Activated gamma-delta T cell treated with anti-CD3 and anti-CD28 coated beads, Interleukin-2, amount 50 U/mL, for 16 hours (primary cell): ENCODE measurements at places on chromosomes 16 and 17.

GRCh38 chr16:89026121-89026612 lies 49.2 kb upstream of the CBFA2T3 start:
- DNase-seq = peak; percentile 52

DNA sequence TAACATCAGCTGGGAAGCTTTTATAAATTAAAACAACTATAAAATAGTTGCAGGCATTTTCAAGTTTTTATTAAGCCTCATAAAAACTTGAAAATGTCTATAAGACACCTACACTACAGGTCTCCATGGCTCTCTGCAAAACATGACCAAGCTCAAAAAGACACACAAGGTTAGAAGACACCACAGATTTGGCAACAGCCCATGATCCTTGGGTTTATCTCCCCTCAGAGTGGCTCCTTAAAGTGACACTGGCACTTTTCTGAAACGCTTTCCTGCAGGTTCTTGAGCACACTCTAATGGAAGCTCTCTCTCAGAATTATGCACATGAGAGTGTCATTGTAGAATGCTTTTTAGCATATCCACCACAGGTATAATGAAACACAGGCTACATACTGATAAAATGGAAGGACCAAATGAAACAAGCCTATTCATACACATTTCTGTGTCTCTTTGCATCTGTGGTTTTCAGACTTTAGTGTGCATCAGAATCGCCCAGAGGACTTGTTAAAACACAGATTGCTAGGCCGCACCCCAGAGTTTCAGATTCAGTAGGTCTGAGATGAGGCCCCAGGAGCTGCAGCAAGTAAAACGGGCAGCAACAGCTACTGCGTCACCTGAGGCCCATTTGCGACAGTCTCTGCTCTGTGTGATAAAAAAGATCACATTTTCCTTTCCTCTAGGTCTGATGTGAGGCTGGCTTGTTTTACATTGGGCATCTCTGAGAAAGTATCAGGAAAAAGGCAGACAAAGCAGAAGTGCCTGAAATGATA lies 75.0 kb upstream of the WSB1 start:
- DNase-seq = no peak

GRCh38 chr17:32880671-32881453 lies 3.9 kb upstream of the MYO1D start:
- no peak for DNase-seq

DNA sequence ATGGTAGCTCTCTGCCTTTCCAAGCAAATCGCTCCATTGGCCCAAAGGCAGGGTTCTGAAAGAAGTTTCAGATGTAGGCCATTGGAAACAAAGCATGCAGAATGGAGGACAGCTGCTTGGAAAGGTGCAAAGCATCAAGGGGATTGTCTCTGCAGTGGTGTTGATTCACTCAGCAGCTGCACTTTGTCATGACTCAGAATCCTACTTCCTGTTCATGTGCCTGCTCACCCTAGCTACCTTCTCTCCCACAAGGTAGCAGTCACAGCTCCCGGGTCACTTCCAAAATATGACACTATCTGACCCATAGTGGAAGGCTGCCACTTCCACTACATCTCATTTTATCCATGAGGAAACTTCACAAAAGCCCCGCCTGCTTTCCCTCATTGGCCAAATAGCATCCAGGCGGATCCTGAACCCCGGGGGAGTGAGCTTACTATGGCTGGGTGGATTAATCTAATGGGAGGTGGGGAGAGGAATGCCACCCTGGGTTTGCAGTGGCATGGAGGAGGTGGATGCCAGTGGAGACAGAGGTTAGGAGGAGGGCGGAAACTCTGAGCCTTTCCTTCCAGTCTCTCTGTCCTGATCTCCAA lies 74.7 kb upstream of the NKD1 start:
- no peak for DNase-seq

DNA sequence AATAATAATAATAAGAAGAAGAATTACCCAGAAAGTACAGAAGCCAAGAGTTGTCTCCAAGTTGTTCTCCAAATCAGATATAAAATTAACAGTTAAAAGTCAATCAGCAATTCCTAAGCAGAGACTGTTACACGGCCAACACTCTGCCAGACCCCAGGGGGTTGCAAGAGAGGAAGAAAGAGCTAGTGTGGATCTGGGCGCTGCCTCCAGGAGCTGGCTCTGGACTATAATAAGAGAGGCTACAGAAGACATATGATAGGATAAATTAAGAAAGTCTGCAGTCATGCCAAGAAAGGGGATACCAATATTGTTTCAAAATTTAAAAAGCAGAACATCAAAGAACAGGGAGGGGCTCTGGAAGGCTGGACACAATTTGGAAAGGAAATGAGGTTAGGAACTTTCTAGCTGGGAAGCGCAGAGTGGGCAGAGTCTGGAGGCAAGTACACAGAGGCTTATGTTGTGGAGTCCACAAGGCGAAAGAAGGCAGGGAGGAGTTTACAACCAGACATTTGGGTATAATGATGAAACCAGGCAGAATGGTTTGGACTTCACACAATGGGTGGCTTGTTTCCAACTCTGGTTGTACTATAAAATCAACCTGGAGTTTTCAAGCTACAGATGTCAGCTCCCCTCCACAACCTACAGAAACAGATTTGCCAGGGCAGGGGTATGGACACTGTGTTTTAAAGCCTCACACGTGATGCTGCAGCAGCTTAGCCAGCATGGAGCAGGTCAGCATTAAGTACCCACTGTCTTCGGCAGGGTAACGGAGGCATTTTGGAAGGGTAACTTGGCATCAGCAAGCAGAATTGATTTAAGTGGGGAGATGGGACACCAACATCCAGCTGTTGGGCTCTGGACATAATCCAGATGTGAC lies 49.4 kb downstream of the SLC39A11 start:
- no peak for DNase-seq

- DNase-seq = no peak
These were observed 3.9 kb downstream of the USP10 start for GRCh38 chr16:84703681-84704080.

DNA sequence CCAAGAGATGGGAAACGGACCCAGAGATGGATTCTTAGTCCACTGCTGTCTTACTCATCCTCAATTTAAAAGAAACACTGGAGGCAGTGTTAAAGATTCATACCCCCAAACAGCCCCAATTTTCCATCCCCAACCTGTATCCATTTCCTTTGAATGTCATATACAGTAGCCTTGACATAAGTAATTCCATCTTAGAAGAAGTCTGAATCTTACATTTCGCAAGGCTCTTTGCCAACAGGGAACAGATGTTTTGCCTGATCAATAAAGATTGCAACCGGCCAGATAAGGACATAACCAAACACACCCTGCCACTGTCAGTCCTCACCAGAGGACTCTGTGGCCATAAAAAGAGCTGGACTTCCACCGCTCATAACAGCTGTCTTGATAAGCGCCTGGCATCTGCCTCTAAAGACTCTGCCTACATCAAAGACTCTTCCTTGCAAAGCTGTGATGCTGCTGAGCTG lies 59.0 kb upstream of the MED9 start:
- DNase-seq = no peak

DNA sequence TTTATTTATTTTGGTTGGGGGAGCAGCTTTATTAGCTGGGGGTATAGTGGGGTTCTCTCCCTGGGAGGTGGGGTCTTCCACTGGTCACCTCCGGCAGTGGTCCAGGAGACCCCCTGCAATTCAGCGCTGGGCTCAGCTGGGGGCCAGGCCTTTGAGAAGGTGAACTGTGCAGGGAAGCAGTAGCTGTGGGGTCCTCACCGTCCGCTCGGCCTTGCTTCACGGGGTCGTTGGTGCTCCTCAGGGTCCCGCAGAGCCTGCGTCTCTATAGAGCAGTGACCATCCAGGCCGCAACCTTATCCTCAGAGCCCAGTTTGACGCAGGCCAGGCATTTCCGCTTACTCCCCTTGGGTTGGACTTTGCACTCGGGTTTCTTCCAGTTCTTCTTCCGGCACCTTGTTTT lies 1954.7 kb downstream of the TP53TG3F start:
- no peak for DNase-seq

DNA sequence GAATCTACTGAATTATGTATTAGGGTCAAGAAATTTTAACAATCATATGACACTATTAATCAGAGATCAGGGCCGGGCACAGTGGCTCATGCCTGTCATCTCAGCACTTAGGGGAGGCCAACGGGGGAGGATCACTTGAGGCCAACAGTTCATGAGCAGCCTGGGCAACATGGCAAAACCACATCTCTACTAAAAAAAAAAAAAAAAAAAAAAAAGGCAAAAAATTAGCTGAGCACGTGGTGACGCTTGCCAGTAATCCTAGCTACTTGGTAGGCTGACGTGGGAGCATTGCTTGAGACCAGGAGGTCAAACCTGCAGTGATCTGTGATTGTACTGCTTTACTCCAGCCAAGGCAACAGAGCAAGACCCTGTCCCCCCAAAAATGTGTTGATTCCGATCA lies 52.5 kb upstream of the CLEC3A start:
- no peak for DNase-seq

DNA sequence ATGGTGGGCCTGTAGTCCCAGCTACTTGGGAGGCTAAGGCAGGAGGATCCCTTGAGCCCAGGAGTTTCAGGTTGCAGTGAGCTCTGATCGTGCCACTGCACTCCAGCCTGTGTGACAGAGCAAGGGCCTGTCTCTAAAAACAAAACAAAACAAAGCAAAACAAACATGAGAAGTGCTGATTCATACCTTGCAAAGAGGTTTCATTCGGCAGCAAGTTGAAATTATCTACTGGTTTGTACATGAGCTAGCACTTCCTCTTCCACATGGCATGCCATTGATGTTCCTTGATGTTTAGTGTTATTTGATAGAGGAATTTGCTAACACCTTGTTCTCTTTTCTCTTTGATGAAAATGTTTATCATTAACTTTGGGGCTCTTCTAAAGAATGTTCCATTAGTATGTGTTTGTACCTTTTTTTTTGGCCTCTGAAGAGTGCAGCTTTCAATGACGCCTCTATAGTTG lies 50.6 kb downstream of the SPECC1 start:
- no peak for DNase-seq

- no peak for DNase-seq
These were observed 86.6 kb downstream of the NXN start for GRCh38 chr17:892958-893357.

GRCh38 chr17:17019430-17019762 lies 22.9 kb upstream of the MPRIP start:
- DNase-seq = no peak

DNA sequence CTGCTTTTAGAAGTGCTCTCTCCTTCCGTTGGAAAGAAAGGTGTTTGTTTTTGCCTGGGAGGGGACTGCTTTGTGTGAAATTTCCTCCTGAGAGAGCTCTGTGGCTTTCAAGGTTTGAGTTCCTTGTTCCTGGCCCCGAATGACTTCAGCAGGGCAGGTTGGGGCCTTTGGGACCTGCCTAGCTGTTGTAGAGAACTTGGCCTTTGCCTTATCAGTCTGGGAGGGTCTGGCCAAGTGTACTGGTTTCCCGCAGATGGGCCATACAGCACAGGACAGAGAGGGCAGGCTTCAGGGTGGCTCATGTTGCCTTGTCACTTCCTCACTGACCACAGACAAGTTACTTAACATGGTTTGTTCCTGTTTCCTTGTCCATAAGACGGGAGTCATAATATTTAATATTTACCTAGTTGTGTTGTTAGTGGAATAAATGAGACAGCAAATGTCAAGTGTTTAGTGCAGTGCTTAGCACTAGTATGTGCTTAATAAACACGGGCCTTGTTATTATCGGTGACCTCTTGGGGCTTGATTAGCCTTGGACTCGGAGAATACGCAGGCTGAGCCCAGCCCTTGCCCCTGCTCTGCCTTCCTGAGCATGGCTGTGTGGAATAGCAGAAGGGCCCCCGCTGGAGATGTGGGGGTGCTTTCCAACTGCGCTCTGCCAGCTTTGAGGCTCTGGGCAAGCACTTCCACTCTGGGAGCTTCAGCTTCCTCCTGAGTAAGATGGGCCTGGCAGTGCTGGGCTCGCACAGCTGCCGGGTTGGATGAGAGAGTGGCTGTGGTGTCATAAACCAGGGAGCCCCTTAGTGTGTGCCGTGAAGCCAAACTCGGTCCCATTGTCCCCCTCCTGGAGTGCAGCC lies 6.6 kb downstream of the PRSS8 start:
- DNase-seq = no peak

DNA sequence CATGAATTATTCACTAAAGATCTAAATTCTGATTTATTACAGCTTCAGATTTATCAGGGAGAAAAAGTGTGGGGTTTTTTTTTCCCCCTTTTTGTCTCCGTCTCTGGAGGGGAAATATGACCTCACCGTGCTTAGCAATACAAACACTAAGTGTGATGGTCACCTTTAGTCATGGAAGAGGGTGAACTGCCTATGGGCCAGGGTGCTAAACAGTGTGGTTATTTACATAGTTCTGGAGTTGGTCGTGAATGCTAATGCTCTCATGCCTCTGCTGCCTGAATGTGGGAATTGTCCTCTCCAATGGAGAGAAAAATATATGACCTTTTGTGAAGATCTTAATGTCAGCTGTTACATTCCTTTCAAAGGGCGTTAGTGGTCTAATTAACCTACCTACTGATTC lies 44.8 kb upstream of the MSI2 start:
- no peak for DNase-seq

GRCh38 chr17:9520649-9521048 lies 55.0 kb downstream of the STX8 start:
- no peak for DNase-seq

DNA sequence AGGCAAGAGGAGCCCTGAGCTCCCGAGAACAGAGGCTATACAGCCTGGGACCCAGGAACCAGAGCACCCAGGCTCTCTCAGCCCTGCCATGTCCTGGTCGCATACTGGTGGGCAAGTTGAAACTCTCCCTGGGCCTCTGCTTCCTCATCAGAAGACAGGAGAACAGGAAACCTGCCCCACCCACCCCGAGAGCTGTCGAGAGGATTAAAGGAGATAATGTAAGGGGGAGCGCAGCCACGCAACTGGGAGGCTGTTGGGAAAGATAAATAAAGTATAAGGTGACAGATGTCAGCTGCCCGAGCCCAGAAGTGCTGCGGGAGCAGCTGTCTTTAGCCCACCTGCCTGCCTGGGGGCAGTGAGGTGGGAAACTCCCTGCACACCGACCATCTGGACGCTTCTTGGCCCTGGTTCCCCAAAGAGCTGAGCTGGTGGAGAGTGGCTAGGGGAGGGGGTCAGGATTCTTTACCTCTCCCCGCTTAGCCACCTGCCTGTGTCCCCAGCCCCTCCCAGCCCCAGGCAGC lies 6.8 kb downstream of the KIF19 start:
- no peak for DNase-seq

DNA sequence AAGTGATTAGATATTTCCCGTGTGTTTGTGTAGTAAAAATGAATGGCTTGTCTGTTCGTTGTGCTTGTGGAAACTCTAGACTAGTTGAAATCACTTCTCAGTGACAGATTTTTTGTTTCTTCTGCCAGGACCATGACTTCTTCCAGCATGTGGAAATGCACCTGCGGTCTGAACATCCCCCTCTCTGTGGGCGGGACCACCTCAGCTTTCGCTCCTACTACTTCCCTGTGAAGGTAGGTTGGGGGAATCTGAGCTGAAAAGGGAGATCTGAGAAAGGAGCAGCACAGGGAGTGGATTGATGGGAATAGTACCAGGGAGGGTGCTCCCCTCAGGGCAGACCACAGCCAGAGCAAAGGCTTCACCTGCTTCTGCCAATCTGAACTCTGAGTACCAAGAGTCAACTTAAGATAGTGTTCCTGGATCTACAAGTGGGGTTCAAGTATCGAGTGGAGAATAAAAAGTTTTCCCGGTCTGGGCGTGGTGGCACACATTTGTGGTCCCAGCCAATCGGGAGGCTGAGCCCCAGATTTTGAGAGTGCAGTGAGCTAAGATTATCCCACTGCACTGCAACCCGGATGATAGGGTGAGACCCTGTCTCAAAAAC lies 47.5 kb downstream of the SF3B3 start:
- DNase-seq = no peak
